Stimulated activated CD4-positive, alpha-beta T cell treated with anti-CD3 and anti-CD28 coated beads, TNF-alpha, amount 100 ng/mL, for 1 hour (primary cell): ENCODE measurements at places on chromosomes 16 and 17.

DNA sequence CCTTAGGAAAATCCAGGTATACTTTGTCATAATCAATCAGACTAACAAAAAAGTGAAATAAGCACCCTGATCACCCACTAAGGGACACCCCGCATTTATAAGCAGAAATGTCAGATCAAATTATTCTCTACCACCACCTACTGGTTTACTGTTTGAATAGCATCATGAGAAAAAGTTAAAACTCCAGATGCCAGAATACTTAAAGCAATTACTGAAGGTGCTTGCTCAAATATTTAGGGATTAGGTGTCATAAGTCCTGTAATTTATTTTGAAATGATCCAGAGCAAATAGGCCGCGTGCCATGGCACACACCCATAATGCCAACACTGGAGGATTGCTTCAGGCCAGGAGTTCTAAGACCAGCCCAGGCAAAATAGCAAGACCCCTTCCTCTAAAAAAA is 2.3 kb downstream of the TOP2A start:
- no peak for DNase-seq

GRCh38 chr17:33463887-33464286 is 170.8 kb upstream of the ASIC2 start:
- no peak for DNase-seq

GRCh38 chr16:2001456-2002355 is 7.9 kb downstream of the ZNF598 start:
- no peak for DNase-seq

- no peak for DNase-seq
Observed at GRCh38 chr16:19406891-19407491, 10.7 kb upstream of the TMC5 start.

GRCh38 chr16:88550246-88550661 is 19.9 kb upstream of the ZC3H18 start:
- no peak for DNase-seq

GRCh38 chr17:68565661-68566441 is 35.3 kb downstream of the FAM20A start:
- no peak for DNase-seq

DNA sequence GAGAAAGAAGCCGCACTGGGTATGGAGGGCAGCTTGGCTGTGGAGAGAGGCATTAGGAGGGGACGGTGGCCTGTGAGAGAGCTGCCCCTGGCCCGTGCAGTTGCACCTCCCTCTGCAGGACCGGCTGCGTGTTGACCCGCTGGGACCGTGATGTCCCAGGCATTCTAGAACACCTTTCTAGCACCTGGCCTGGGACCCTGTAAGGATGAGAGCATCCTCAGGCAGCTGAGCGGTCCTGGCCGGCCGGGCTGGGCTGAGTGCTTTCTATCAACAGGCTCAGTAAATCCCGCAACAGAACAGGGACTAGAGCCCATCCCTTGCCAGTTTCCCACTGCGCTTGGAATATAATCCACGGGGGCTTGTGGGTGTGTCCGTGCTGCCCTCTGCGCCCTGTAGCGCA is 14.7 kb downstream of the TBC1D24 start:
- no peak for DNase-seq

DNA sequence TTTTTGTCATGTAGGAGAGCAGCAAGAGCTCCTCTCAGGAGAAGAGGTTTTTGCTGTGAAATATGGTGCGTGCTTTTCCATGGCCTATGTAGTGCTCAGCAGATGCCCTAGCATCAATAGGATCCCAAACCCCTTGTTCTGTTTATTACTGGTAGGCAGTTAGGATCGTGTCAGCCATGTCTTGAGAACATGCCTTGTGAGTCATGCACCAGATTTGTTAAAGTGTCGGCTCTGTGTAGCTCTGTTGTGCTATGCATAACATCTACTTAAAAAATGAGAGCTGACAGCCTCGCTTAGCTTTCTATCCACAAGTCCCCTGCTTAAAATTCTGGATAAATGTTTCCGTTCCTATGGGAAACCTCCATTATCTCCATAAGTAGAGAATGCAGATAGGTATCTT is 4.4 kb upstream of the EIF4A3 start:
- no peak for DNase-seq

DNA sequence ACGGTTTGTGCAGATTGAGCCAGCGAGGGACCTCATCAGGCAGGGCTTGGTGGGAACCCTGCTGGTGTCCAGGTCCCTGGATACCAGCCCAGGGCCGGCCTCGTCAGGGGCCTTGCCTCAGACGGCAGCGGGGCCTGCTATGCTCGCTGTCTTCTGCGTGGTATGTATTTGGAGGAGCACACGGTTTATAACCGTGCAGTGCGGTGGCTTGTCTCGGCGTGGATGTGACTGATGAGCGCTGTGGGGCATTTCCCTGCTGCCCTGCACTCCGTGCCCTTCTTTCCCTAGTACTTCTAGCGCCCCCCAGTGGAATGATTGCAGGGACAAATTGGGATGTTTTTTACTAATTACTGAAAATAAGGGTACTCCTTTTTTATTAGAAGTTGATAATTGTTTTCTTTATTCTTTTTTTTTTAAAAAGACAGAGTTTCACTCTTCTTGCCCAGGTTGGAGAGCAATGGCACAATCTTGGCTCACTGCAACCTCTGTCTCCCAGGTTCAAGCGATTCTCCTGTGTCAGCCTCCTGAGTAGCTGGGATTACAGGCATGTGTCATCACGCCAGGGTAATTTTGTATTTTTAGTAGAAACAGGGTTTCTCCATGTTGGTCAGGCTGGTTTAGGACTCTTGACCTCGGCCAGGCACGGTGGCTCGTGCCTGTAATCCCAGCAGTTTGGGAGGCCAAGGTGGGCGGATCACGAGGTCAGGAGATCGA is 15.3 kb downstream of the TBCD start:
- no peak for DNase-seq

DNA sequence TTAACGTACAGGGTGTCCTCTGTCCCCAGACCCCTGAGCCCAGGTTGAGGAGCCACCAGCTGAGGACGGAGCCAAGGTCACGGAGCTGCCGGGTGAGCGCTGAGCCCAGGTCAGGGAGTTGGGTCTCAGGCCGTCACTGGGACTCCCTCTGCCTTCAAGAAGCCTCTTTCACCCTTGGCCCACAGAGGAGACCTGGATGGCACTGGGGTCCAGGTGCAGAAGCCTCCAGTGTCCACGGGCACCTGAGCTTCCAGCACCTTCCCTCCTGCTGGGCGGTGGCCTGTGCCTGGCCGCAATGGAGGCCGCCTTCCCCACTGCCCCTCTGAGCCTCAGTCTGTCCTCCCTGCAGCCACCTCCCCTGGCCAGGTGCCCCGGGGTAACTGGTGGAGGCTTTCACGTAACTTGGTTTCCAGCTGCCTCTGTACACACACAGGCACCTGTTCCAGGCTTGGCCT is 31.6 kb upstream of the CDH15 start:
- no peak for DNase-seq

- no peak for DNase-seq
Observed at GRCh38 chr17:6926667-6927066, 69.2 kb upstream of the ALOX12 start.

DNA sequence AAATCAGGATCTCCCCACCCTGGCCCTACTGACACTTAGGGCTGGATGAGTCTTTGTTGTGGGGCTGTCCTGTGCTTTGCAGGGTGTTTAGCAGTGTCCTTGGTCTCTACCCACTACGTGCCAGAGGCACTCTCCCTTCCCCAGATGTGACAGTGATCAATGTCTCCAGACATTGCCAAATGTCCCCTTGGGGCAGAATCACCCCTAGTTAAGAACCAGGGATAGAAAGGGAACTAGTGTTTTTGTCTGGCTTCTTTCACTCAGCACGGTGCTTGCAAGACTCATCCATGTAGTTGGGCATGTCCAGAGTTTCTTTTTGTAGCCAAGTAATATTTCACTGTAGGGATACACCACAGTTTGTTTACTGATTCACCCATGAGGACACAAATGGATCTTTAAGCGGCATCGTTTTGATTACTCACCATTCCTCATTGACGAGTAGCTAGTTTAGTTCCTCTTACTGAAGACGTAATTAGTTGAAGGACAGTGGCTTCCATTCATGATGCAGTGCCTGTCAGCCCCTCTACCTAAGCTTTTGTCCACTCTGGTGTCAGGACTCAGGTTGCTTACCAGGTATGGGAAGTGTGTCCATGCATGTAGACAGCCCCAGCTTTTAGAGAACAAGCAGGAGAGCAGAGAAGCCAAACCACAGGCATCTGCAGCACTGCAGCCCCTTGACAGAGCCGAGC is 26.0 kb upstream of the ITGB4 start:
- no peak for DNase-seq

- DNase-seq: no peak
Observed at GRCh38 chr17:29483503-29483902, 83.3 kb downstream of the ABHD15 start.

DNA sequence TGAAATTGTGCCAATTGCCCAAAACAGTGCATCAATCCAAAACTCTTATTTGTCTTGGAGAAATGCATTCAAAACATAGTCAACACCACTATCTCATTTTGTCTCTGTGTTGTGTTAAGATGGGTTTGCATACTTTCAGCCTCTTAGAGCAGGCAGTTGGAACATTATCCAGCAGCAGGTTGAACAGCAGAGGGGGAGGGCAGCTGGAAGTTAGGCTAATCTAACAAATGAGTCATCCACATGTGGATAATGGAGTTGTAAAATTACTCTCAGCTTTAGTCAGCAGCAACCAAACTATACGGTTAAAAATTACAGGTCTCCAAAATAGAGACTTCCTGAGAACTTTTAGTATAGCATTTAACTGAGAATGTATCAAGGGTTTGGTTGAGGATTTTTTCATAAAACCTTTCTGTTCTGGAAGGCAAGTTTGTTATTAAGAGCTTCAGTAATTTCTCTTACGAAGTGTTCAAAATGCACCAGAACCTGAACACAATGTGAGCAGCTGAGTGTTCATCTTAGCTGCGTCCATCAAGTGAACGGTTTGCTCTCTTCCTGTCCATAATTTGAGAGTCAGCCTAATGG is 46.3 kb downstream of the PRKCA start:
- DNase-seq: no peak

DNA sequence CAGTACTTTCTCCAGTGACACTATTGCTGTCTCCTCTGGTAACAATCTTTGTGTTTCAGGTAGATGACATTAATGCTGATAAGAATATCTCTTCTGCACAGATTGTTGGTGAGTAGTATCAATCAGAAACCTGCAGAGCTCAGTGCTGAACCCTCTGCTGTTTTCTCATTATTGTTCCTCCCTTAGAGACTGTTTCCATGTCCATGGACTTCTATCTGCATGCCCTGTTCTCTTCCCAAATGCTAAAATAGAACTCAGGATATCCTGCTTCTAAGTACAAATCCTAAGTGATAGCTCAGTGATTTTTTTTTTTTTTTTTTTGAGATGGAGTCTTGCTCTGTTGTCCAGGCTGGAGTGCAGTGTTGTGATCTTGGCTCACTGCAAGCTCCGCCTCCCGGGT is 29.4 kb downstream of the IST1 start:
- DNase-seq: no peak

- DNase-seq: no peak
Observed at GRCh38 chr16:29742683-29743275, 3.0 kb downstream of the C16orf54 start.

GRCh38 chr17:50871898-50872297 is 5.7 kb upstream of the TOB1 start:
- DNase-seq: no peak

DNA sequence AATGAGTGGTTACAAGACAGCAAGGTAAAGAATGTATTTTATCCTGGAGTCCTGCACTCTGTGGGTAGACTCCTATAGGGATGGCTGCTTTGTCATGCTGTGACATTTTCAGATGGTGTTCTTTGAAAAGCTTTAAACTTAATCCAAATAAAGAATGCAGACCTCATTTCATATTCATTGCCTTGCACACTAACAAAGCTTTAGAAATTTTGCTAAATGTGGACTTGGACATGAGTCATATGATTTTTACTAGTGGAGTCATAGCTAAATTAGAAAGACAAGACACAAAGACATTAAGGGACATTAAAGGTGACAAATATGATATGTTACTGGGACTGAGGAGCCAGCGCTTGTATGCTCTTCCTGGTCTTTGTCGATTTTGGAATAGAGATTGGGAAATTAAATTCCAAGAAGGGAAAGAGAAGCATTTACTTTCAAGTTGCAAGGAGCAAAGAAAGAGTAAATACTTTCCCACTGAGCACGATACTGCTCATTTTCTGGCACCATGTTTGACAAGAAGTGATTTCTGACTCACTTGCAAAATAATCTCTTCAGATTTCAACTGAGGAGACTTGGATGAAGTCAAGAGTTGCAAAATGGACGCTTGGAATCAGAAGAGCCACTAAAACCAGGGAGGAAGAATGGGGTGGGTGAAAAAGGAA is 152.9 kb upstream of the MYOCD start:
- DNase-seq: no peak

DNA sequence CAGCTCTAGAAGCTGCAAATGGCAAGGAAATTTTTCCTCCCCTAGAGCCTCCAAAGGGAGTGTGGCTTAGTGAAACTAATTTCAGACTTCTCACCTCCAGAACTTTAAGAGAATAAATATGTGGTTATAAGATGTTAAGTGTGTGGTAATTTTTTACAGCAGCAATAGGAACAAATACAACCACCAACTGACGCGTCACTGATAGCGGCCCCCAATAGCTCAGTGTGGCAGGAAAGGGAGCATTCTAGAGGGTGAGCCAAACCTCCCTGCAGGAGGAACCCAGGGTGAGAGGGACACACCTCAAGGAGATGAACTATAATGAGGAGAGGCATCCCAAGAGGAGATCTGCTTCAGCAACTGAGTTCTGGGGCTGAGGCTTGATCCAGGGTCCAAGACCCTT is 4.0 kb downstream of the CCL4 start:
- no peak for DNase-seq

DNA sequence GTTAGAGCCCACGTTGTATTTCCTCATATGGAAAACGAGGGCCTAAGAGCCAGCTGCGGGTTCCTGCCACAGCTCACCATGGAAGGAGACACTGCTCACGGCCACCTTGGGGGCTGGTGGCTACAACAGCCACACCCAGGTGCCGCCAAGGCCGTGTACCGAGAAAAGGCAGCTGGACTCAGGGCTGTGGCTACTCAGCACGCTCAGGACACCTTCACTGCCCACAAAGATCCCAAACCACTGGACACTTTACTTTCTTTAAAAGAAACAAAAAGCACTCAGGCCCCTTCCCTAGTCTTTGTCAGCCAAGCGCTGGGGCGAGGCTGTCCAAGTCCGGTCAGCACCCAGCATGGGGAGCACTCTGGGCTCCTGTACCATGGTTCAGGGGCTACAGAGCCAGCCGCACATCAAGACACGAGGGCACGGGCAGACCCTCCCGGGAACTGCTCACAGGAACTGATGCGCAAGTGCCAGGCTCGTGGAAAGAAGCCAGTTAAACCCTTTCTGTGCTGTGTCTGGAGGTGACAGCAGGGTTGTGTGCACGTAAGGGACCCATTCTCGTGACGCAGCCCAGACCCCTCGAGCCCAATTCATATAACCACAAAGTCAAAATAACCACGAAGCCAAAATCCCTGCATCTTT is 18.5 kb downstream of the SLC16A3 start:
- DNase-seq: no peak

- DNase-seq: no peak
Observed at GRCh38 chr17:29848737-29849136, 81.3 kb downstream of the SSH2 start.

GRCh38 chr17:83176623-83177583 is 97.5 kb downstream of the METRNL start:
- no peak for DNase-seq
